Activated CD8-positive, alpha-beta T cell treated with anti-CD3 and anti-CD28 coated beads, Interleukin-2, amount 10 ng/mL, durations not matched to agents 7 days and 5 days (primary cell): ENCODE measurements at places on chromosomes 2 and 18. TPM values are rescaled to one million over a fixed set of nuclear protein-coding genes. Genes with fewer than 3 reads are reported as not detected.

DNA sequence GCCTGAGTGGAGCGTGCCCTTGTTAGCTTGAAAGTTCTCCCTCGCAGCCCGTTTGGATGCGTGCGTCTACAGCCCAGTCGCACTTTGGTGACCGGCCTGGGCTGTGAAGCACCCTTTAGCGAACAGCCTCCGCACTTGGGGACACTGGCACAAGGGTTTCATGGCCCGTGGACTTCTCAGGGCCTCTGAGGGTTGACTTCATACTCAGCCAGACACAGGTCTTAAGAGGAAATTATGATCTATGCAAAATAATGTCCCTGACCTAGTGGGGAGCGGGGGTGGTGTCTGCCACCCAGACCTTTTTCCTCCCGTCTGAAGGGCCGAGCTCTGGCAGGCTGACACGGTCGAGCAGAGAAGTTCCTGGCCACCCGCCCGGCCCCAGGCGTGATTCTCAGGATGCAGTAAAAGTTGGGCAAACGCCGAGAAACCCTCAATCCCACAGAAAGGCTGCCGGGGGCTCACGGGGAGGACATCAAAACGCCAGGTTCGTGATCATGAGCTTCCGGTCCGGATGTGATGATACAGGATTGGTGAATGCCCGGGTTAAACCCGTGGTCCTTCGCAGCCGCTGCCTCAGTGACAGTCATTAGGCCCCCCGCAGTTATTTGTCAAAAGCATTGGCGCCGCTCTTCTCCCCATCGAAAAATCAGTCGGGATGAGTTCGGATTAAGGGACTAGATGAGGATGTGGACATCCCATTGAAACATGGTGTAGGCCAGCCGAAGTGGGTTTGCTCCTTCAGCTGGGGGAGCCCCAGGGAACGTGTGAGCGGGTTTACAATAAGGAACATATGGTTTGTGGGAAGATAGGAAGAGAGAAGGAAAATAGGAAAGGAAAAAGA lies 3.6 kb upstream of the PAX3 start:
- H3K27me3 ChIP-seq, result peaks cover 85% of the 10 kb centered on the region
- peak overlapping the region; percentile 56 for H3K27ac ChIP-seq
- DNase-seq, result no peak
- peaks cover 24% of the 10 kb centered on the region for H3K36me3 ChIP-seq
- peaks cover 23% of the 10 kb centered on the region for H3K4me1 ChIP-seq

The SALL3 gene
- total RNA-seq, result not detected

GRCh38 chr2:221486106-221486505 lies 86.0 kb downstream of the EPHA4 start:
- DNase-seq, result no peak
- peaks cover 6% of the 10 kb centered on the region for H3K27me3 ChIP-seq
- no peaks in the 10 kb centered on the region for H3K36me3 ChIP-seq

DNA sequence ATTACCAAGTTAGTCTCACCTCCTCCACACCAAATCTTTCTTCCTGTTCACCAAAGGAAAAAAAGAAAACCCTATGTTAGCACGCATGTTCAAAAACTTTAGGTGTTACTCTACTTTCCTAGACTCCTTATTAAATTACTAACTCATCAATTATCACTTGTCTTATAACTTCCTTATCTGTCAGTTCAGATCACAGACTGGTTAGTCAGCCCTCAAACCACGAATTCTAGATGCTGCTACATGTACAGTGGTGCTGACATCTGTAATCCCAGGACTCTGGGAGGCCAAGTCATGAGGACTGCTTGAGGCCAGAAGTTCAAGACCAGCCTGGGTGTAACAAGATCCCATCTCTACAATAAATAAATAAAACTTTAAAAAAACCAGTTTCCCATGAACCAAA lies 3.5 kb downstream of the YWHAQ start:
- H3K4me1 ChIP-seq, result peaks cover 64% of the 10 kb centered on the region
- peaks cover 5% of the 10 kb centered on the region for H3K27me3 ChIP-seq
- H3K36me3 ChIP-seq, result peaks cover 69% of the 10 kb centered on the region
- H3K27ac ChIP-seq, result peak overlapping the region; percentile 2
- no peak for DNase-seq

GRCh38 chr2:69067866-69068265 lies 54.9 kb downstream of the ANTXR1 start:
- H3K27ac ChIP-seq, result no peak overlapping the region
- no peak for DNase-seq
- no peak overlapping the region for H3K4me3 ChIP-seq

- H3K4me3 ChIP-seq, result no peak overlapping the region
- H3K27ac ChIP-seq, result no peak overlapping the region
- DNase-seq, result no peak
- H3K27me3 ChIP-seq, result no peaks in the 10 kb centered on the region
- H3K36me3 ChIP-seq, result no peaks in the 10 kb centered on the region
- H3K4me1 ChIP-seq, result no peaks in the 10 kb centered on the region
Measured at GRCh38 chr18:41311571-41312547, 643.2 kb upstream of the PIK3C3 start.

DNA sequence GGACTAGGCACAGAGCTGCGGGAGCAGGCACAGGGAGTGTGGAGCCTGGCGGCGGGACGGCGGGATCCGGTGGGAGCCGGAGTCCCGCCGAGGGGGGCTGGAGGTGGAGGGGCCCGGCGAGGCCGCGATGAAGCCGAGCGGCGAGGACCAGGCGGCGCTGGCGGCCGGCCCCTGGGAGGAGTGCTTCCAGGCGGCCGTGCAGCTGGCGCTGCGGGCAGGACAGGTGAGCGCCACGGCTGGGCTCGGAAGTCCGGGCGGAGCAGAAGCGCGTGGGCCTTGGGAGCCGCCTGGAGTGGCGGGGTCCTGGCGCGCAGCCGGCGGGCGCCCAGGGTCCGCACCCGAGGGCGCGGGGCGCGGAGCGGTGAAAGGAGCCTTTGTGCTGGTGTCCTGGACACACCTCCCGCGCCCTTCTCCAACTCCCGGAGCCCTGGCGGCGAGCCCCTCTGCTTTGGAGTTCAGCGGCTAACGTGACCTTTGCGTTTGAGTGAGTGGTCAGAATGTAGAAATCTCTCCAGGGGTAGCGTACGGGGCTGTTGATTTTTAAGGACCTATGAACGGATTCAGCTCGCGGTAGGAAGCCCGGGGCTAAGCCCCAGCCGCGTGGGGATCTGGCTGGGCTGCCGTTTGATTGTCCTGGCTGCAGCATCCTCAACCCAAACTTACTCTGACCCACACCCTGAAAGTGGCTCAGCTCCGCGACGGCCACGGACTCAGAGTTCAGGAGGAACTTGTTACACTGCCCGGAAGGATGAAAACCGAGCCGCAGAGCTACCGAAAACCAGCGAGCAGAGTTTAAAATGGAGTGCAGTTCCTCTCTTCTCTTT lies 448 bp downstream of the IMPA2 start:
- H3K4me3 ChIP-seq, result peak overlapping the region; percentile 87
- peaks cover 17% of the 10 kb centered on the region for H3K4me1 ChIP-seq
- DNase-seq, result peak; percentile 36
- H3K27me3 ChIP-seq, result peaks cover 3% of the 10 kb centered on the region
- H3K27ac ChIP-seq, result peak overlapping the region; percentile 15
- H3K36me3 ChIP-seq, result no peaks in the 10 kb centered on the region

DNA sequence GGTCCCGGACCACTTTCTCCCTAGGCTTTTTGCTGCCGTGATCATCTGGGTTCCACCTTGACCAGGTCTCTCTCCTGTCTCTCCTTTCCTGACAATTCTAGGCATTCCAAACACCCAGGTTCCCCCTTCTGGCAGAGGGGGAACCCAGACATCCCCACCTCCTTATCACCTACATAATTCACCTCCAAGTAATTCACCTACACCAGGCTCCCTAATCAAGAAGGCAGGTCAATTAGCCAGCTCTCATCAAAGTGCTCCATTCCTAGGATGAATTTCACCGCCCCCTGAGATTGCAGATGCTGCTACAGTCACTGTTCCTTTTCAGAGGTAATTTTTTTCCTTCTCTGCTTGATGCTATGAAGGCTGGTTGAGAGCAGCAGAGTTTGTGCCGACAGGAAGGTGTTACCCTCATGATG lies 42.3 kb upstream of the ATG16L1 start:
- H3K27me3 ChIP-seq, result no peaks in the 10 kb centered on the region
- no peak for DNase-seq
- H3K27ac ChIP-seq, result peak overlapping the region; percentile 73
- H3K4me3 ChIP-seq, result no peak overlapping the region
- peaks cover 20% of the 10 kb centered on the region for H3K4me1 ChIP-seq

- no peaks in the 10 kb centered on the region for H3K27me3 ChIP-seq
- H3K27ac ChIP-seq, result peak within 1 kb of the TSS; percentile 94
- H3K4me1 ChIP-seq, result peaks cover 57% of the 10 kb centered on the region
- H3K4me3 ChIP-seq, result peak within 1 kb of the TSS; percentile 94
- DNase-seq, result peak; percentile 71
Measured at GRCh38 chr2:6877402-6878304, at the start of gene RSAD2. Gene RSAD2, plus strand, starts transcription at chr2:6877777. Its CDS starts 24 bp downstream, at chr2:6877801.

The OTOS gene
- total RNA-seq, result not detected

DNA sequence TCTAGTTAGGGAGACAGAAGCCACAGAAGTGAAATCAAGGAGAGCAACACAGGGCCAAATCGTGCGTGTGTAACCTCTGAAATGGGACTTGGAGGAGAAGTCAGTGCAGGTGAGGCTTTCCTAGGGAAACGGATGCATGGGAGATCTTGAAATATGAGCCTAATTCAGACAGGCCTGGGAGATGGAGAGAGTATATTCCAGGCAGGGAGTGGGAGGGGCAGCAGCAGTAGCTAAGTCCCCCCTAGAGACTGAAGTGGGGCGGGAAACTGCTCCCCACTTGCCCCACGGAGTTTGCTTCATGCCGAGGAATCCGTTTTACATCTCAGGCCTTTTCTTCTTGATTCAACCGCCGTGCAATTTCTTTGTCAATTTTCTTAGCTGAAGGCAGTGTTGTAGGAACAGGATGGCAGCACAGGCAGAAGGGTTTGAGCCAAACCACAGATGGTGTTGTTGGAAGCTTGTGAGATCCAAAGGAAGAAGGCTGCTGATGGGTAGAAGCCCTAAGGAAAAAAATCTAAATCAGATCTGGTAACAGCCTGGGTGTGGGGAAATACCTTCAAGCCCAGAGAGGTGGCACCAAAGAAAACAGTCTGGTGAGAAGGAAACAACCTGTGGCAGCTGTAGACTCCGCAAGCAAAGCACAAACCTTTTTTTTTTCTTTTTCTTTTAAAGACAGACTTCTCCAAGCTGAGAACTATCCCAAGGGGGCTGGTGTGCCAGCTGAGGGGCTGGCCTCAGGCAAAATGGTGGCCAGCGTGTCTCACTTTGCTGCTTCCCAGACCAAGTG lies 40.2 kb downstream of the EPAS1 start:
- peaks cover 19% of the 10 kb centered on the region for H3K27me3 ChIP-seq
- peaks cover 40% of the 10 kb centered on the region for H3K4me1 ChIP-seq
- no peaks in the 10 kb centered on the region for H3K36me3 ChIP-seq

The DHRS9 gene
- total RNA-seq, result not detected

- H3K27ac ChIP-seq, result no peak overlapping the region
- H3K36me3 ChIP-seq, result peaks cover 40% of the 10 kb centered on the region
- DNase-seq, result no peak
- H3K4me1 ChIP-seq, result peaks cover 23% of the 10 kb centered on the region
- H3K27me3 ChIP-seq, result no peaks in the 10 kb centered on the region
- H3K4me3 ChIP-seq, result no peak overlapping the region
Measured at GRCh38 chr2:10163498-10164486, 41.3 kb downstream of the RRM2 start.

GRCh38 chr2:164667566-164667965 lies 46.3 kb upstream of the GRB14 start:
- no peaks in the 10 kb centered on the region for H3K27me3 ChIP-seq
- no peaks in the 10 kb centered on the region for H3K36me3 ChIP-seq
- DNase-seq, result no peak
- no peak overlapping the region for H3K4me3 ChIP-seq

The LONRF2 gene
- 0.11 TPM for total RNA-seq

DNA sequence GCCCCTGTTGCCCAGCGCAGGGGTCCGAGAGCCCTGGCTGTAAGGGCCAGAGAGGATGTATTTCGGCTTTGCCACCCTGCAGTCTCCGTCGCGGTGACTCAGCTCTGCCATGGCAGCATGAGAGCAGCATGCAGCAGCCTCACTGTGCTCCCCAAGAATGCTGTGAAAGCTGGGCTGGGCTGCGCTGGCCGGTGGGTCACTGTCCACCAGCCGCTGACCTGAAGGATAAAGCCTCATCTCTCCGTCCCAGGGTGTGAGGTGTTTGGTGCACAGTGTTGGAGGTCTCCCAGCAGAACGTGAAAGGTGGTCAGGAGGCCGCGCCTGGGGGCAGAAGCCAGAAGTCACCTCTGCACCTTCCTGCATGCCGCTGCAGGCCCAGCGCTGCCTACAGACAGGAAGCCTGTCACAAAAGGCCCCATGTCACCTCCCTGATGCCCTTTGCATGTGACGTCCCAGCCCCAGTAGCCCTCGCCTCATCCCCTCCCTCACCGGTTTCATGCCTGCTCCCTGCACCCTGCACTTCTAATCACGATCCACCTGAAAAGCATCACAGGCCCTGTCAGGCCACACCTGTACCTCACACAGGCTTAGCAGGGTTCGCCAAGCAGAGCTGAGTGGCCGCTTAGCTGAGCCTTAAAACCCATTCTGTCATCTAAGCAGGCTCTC lies 342.1 kb downstream of the EIPR1 start:
- no peak overlapping the region for H3K27ac ChIP-seq
- DNase-seq, result no peak
- no peaks in the 10 kb centered on the region for H3K27me3 ChIP-seq
- H3K36me3 ChIP-seq, result no peaks in the 10 kb centered on the region
- no peak overlapping the region for H3K4me3 ChIP-seq

The PROC gene
- not detected for total RNA-seq

GRCh38 chr18:50194631-50195532 lies at the start of gene MYO5B:
Gene MYO5B, minus strand, starts transcription at chr18:50195147. Its CDS starts 354 bp downstream, at chr18:50194793.
- H3K36me3 ChIP-seq, result no peaks in the 10 kb centered on the region
- no peak within 1 kb of the TSS for H3K27ac ChIP-seq
- H3K27me3 ChIP-seq, result peaks cover 63% of the 10 kb centered on the region
- peak; percentile 48 for DNase-seq

DNA sequence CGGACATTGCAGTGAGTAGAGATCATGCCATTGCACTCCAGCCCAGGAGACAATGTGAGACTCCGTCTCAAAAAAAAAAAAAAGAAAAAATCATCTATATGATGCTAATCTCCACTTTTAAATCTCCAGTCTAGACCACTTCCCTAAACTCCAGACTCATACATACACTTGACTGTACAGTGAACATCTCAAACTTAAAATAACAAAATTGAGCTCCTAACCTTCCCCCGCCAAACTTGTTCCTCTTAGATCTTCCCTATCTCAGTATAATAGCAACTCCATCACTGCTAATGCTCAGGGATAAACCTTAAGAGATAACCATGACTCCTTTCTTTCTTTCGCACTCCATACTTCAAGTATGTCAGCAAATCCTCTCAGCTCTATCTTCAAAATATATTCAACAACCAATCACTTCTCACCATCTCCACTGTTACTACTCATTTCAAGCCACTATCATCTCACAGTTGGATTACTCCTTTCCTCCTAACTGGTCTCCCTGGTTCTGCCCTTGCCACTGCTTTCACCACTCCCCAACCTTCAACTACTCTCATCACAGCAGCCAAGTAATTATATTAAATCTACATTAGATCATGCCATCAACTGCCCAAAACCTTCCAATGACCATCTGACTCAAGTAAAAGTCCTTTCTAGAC lies 12.0 kb downstream of the MEMO1 start:
- H3K4me3 ChIP-seq, result no peak overlapping the region
- peaks cover 3% of the 10 kb centered on the region for H3K36me3 ChIP-seq
- no peak for DNase-seq
